Liver (tissue), 10 donors: ENCODE measurements at places on chromosomes 16 and 17. TPM values are rescaled to one million over a fixed set of nuclear protein-coding genes. Genes with fewer than 3 reads are reported as not detected.

GRCh38 chr17:76268015-76268749 lies 3.0 kb downstream of the UBALD2 start:
- peak overlapping the region; percentile 74 for H3K27ac ChIP-seq
- DNase-seq, result no peak
- no peak overlapping the region for H3K4me3 ChIP-seq
- H3K27me3 ChIP-seq, result no peaks in the 10 kb centered on the region

DNA sequence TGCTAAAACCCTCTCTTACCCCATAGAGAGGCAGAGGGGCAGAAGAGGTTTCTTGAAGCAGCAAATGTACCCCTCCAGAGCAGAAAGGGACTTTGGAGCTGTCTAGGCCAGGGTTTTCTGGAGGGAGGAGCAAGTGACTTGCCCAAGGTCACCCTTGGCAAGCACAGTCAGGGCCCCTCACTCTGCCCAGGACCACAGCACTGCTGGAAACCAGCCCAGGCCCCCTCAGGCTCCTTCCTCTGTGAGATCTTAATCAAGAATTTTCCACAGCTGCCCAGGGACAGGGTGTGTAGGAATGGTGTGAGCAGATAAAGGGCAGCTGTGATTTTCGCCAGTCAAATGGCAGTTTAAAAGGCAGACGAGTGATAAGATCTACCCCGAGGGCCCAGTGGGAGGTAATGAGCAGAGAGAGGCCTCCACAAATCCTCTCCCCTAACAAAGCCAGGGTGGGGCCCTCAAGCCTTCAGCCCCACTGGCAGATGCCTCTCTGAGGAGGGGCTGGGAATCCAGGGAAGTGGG lies 3.9 kb upstream of the SLC12A3 start:
- DNase-seq, result no peak
- H3K27me3 ChIP-seq, result no peaks in the 10 kb centered on the region
- H3K36me3 ChIP-seq, result no peaks in the 10 kb centered on the region
- H3K4me1 ChIP-seq, result peaks cover 3% of the 10 kb centered on the region

- no peak for DNase-seq
- no peak overlapping the region for H3K4me3 ChIP-seq
- H3K4me1 ChIP-seq, result no peaks in the 10 kb centered on the region
- H3K27ac ChIP-seq, result no peak overlapping the region
- no peaks in the 10 kb centered on the region for H3K27me3 ChIP-seq
Measured at GRCh38 chr16:84885342-84885910, 65.6 kb downstream of the CRISPLD2 start.

- no peak for DNase-seq
- H3K27me3 ChIP-seq, result no peaks in the 10 kb centered on the region
- no peaks in the 10 kb centered on the region for H3K36me3 ChIP-seq
- H3K27ac ChIP-seq, result no peak overlapping the region
Measured at GRCh38 chr16:63346000-63346399, 1309.8 kb upstream of the CDH8 start.

DNA sequence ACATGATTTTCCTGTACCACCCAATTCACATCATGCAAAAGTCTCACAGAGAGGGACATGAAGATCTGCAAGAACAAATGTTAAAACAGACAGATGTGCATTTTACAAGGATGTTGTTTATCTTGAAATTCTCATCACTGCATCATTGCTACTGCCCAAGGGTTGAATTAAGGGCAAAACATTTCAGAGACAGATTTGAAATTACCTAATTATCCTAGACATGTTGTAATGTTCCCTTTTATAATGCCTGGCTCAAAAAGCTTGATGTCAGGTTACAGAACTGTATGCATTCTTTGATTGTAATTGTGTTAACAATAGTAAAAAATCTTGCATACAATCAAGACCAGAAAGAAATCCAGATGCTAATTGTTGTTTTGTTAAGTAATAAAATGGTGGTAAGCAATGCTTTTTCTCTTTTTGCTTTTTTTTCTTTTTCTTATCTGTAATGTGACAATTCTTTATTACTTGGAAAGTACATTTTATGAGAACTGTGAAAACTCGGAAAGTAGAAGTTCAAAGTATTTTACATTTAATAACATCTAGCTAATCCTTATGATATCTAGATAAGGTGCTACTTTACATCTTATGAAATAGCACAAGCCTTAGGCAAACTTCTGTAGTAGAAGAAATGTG lies 3.6 kb upstream of the DUSP14 start:
- DNase-seq, result no peak
- no peak overlapping the region for H3K4me3 ChIP-seq
- no peak overlapping the region for H3K27ac ChIP-seq
- no peaks in the 10 kb centered on the region for H3K27me3 ChIP-seq
- peaks cover 26% of the 10 kb centered on the region for H3K4me1 ChIP-seq
- no peaks in the 10 kb centered on the region for H3K36me3 ChIP-seq

The CCL3 gene
- 5.6 TPM for total RNA-seq

- H3K4me1 ChIP-seq, result peaks cover 35% of the 10 kb centered on the region
- DNase-seq, result no peak
- peaks cover 25% of the 10 kb centered on the region for H3K36me3 ChIP-seq
- no peak overlapping the region for H3K4me3 ChIP-seq
Measured at GRCh38 chr17:74211912-74212208, 1.5 kb upstream of the TTYH2 start.

GRCh38 chr16:47492428-47493377 lies 31.6 kb downstream of the PHKB start:
- no peaks in the 10 kb centered on the region for H3K36me3 ChIP-seq
- no peak for DNase-seq
- H3K4me3 ChIP-seq, result no peak overlapping the region
- no peaks in the 10 kb centered on the region for H3K4me1 ChIP-seq
- no peaks in the 10 kb centered on the region for H3K27me3 ChIP-seq
